ENCODE measurements at places on chromosomes 1 and 21. TPM values are rescaled to one million over a fixed set of nuclear protein-coding genes. Genes with fewer than 3 reads are reported as not detected.

FBXO2 gene
- polyA plus RNA-seq, result 349 TPM

- no peak overlapping the region for H3K27ac ChIP-seq
- H3K27me3 ChIP-seq, result no peaks in the 10 kb centered on the region
- no peak for DNase-seq
- H3K4me3 ChIP-seq, result no peak overlapping the region
- no peaks in the 10 kb centered on the region for H3K4me1 ChIP-seq
- no peaks in the 10 kb centered on the region for H3K36me3 ChIP-seq
These were observed 107.7 kb downstream of the ITSN1 start for GRCh38 chr21:33750017-33750416.

DNA sequence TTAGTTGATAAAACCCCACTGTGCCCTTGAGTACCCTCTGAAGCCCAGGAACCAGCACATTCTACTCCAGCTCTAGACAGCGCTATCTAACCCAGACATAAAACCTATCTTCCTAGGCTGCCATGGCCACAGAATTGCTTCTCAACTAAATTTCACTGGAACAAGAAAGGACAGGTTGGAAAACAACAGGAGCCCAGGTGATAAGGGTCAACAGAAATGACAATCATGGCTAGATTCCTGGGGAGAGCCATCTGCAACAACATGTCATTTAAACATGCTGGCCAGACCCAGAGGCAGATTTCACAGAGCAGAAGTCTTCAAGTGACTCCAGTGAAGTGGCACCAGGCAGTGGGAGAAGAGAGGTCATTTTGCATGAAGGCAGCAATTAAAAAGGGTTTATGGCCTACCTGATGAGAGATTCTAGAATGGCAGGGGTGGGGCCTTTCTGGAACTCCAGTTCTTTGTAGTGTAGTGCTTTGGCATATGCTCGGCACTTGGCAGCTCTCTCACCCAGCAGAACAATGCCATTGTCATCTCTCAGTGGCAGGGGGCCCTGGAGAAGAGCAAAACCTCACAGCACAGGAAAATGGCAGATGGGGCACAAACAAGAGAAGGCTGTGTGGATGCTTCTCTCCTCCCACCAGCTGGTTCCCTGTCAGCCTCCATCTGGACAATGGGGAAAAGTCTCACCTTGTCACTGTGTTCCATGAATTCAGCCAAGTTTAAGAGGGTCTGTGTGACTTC lies 9.9 kb downstream of the ANGPTL7 start:
- H3K27ac ChIP-seq, result no peak overlapping the region
- no peak overlapping the region for H3K4me3 ChIP-seq
- H3K36me3 ChIP-seq, result no peaks in the 10 kb centered on the region
- H3K4me1 ChIP-seq, result no peaks in the 10 kb centered on the region

- H3K4me3 ChIP-seq, result no peak overlapping the region
- no peaks in the 10 kb centered on the region for H3K36me3 ChIP-seq
- H3K27me3 ChIP-seq, result no peaks in the 10 kb centered on the region
These were observed 112.5 kb downstream of the PGBD5 start for GRCh38 chr1:230313453-230314141.

- H3K4me1 ChIP-seq, result peaks cover 2% of the 10 kb centered on the region
- no peaks in the 10 kb centered on the region for H3K36me3 ChIP-seq
- H3K4me3 ChIP-seq, result no peak overlapping the region
- H3K27ac ChIP-seq, result no peak overlapping the region
- H3K27me3 ChIP-seq, result no peaks in the 10 kb centered on the region
These were observed 99.5 kb upstream of the LYPLAL1 start for GRCh38 chr1:219074084-219074728.

KLHL17 gene
- 35.4 TPM for polyA plus RNA-seq

- H3K4me3 ChIP-seq, result peak overlapping the region; percentile 59
- H3K27me3 ChIP-seq, result no peaks in the 10 kb centered on the region
- H3K36me3 ChIP-seq, result no peaks in the 10 kb centered on the region
- peaks cover 3% of the 10 kb centered on the region for H3K4me1 ChIP-seq
- peak overlapping the region; percentile 92 for H3K27ac ChIP-seq
These were observed 50.5 kb upstream of the ATF3 start for GRCh38 chr1:212557739-212558692.

DNA sequence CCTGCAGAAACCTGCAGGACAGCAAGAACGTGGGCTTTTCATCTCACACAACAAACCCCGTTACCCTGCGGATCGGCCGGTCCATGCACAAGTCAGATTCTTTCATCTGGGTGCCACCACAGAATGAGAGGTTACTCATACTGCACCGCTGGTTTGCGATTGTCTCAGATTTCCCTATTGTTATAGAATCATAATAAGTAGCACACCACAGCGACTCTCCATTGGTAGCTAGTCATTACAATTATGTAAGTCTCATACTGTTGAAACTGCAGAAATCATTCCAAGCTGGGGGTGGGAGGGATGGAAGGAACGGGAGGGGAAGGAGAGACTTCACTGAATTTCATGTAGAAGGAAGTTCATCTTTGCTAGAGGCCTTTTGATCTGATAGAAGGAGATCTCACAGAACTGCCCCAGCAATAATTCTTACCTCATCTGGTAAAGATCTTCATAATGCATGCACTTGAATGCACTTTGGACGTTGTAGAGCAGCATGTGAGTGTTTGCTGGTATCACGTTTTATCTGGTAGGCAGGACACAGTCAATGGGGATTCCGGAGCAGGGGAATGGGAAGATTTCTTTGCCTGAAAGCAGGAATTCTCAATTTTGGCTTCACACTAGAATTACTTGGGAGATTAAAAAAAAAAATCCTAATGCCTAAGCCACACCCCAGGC lies 221.1 kb downstream of the KIF26B start:
- H3K4me3 ChIP-seq, result no peak overlapping the region
- H3K27ac ChIP-seq, result no peak overlapping the region
- DNase-seq, result no peak
- peaks cover 5% of the 10 kb centered on the region for H3K36me3 ChIP-seq
- no peaks in the 10 kb centered on the region for H3K27me3 ChIP-seq

PRAMEF33 gene
- polyA plus RNA-seq, result not detected

MRPL20 gene
- polyA plus RNA-seq, result 176 TPM

MR1 gene
- 8.8 TPM for polyA plus RNA-seq

DNA sequence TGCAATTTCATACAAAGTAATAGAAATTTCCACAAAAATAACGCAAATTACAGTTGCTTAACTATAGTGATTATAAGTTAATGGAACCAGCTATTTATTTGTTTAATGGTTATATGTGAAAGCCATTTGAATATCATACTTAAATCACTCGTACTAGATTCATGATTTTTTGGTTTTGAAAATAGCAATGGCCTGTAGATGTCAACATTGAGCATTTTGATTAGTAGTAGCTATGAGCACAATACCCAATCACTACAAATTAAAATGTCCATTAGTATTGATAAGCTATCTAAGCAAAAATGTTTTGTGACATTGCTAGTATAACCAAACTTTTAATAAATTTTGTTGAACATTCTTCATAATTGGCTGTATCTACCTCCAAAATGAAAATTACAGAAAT lies 10.0 kb downstream of the COL24A1 start:
- H3K27me3 ChIP-seq, result peaks cover 4% of the 10 kb centered on the region
- H3K4me3 ChIP-seq, result no peak overlapping the region
- DNase-seq, result no peak
- no peaks in the 10 kb centered on the region for H3K36me3 ChIP-seq

- H3K4me3 ChIP-seq, result no peak overlapping the region
- no peaks in the 10 kb centered on the region for H3K27me3 ChIP-seq
- H3K36me3 ChIP-seq, result no peaks in the 10 kb centered on the region
- DNase-seq, result peak; percentile 93
- H3K4me1 ChIP-seq, result peaks cover 8% of the 10 kb centered on the region
These were observed 23.2 kb upstream of the ZNF648 start for GRCh38 chr1:182084487-182085316.

GRCh38 chr1:40532844-40533424 lies 1.5 kb downstream of the ZNF684 start:
- no peaks in the 10 kb centered on the region for H3K4me1 ChIP-seq
- H3K36me3 ChIP-seq, result no peaks in the 10 kb centered on the region
- H3K4me3 ChIP-seq, result no peak overlapping the region
- no peaks in the 10 kb centered on the region for H3K27me3 ChIP-seq
- DNase-seq, result peak; percentile 48

DNA sequence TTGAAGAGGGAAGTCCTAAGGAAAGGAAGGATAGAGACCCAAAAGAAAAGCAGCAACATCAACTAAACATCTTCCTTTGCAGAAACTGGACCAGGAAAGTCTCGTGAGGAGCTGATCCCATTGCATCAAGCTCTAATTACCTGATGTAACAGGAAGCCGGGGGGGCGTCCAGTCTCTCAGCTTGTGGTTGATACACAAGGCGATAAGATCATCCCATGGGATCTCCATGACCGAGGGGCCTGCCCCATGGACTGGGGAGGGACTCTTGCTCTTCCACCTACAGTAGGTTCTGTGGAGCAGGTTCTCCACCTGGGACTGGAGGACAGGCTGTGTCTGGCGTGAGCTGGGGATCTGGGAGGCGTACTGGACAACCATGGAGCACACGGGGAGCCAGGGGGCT lies 14.8 kb upstream of the LSS start:
- H3K36me3 ChIP-seq, result no peaks in the 10 kb centered on the region
- no peak overlapping the region for H3K4me3 ChIP-seq
- DNase-seq, result no peak
- no peak overlapping the region for H3K27ac ChIP-seq
- H3K27me3 ChIP-seq, result no peaks in the 10 kb centered on the region

GRCh38 chr1:69967245-69967766 lies 238.1 kb downstream of the LRRC40 start:
- H3K4me3 ChIP-seq, result no peak overlapping the region
- H3K36me3 ChIP-seq, result no peaks in the 10 kb centered on the region
- no peak for DNase-seq

DNA sequence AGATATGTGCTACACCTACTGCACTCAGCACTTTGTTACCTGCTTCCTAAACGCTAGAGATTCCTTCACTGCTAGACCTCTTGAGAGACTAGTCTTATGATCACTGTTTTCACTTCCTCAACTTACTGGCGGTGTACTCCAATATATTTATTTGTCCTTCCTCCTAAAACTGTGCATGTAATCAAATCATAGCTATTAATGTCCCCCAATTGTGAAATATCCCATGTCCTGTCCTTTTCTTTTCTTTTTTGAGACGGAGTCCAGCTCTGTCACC lies 3.4 kb downstream of the SOAT1 start:
- H3K4me3 ChIP-seq, result no peak overlapping the region
- no peak overlapping the region for H3K27ac ChIP-seq
- peaks cover 18% of the 10 kb centered on the region for H3K4me1 ChIP-seq
- no peak for DNase-seq
- no peaks in the 10 kb centered on the region for H3K27me3 ChIP-seq

DNA sequence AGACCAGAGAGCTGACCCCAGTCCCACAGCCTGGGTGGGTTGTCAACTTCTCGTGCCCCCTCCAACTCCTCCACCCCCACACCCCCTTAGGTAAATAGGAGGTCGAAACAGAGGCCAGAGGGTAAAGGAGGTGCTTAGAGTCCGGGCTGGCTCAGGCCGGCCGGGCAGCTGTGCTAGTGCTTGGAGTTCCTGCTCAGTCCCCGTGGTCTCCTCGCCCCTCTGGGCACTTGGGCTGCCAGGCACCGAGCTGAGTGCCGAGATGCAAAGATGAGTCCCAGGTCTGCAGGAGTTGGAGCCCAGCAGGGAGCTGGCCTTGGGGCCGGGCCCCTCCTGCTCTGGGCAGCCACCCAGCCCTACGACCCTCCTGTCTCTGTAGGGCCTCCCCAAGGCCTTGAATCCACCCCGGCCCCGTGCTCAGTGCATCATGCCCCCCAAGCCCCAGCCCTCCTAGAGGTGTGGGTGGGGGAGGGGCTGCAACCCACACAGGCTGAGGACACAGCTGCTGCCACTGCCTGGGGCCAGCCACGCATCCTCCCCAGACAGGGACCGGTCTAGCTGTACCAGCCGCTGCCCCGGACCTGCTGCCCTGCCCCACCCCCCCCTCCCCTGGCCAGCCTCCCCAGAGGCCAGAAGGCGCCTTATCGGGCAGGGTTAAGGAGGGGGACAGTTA lies 1.9 kb downstream of the SMIM1 start:
- no peaks in the 10 kb centered on the region for H3K36me3 ChIP-seq
- H3K27me3 ChIP-seq, result no peaks in the 10 kb centered on the region
- H3K4me1 ChIP-seq, result peaks cover 41% of the 10 kb centered on the region

- no peaks in the 10 kb centered on the region for H3K27me3 ChIP-seq
- H3K36me3 ChIP-seq, result no peaks in the 10 kb centered on the region
- no peak for DNase-seq
- no peaks in the 10 kb centered on the region for H3K4me1 ChIP-seq
These were observed 112.1 kb downstream of the SMYD2 start for GRCh38 chr1:214393086-214393485.

DNA sequence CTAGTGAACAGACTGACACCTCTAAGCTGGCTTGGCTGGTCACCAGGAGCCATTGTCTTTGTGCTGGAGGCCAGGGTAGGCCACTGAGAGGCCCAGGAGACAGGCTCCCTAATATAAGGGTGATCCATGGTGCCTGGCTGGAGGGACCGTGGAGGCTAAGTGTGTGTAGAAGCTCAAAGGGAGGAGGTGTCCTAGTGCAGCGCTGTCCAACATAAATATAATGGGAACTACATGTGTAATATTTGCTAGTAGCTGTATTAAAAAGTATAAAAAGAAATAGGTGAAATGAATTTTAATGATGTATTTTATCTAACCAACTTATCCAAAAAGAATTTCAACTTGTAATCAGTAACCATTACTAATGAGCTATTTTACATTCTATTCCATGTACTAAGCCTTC lies 35.0 kb downstream of the SOX13 start:
- H3K4me3 ChIP-seq, result no peak overlapping the region
- no peaks in the 10 kb centered on the region for H3K27me3 ChIP-seq
- no peak for DNase-seq
- H3K36me3 ChIP-seq, result no peaks in the 10 kb centered on the region
- peaks cover 27% of the 10 kb centered on the region for H3K4me1 ChIP-seq

DNA sequence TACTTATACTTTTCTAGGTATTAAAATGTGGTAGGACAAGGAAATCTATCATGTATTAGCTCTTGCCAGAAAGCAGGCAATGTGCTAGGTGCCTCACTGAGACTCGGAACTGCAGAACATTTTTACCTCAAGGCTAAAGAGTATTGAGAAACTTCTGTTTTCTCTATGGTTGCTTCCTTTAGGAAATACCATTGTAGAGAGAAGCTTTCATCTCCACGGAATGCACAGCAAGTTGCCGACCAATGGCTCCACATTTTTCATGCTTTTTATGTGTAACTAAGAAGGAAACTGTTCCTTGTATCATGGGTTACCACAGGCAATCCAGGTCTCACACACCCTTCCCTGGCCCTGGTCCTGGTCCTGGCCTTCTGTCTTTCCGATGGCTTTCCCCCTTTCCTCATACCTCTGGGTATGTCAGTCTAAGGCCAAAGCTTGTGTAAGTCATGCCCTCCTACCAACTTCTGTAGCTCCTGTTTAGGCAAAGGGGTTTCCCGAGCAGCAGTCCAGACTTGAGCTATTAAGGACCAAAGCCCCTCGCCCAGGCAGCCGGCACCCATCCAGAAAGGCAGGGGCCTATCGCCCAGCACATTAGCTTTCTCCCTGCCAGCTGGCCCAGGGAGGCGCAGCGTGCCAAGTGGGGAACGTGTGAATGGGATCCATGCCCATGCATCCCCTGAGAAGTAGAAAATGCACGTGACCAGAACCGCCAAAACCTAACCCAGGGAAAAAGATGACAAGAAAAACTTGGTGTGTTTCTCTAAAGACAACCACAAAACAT lies 225.0 kb downstream of the PBX1 start:
- no peak overlapping the region for H3K4me3 ChIP-seq
- no peak for DNase-seq
- H3K27me3 ChIP-seq, result no peaks in the 10 kb centered on the region
- H3K36me3 ChIP-seq, result no peaks in the 10 kb centered on the region

- no peaks in the 10 kb centered on the region for H3K36me3 ChIP-seq
- no peaks in the 10 kb centered on the region for H3K27me3 ChIP-seq
- H3K4me3 ChIP-seq, result no peak overlapping the region
- H3K4me1 ChIP-seq, result no peaks in the 10 kb centered on the region
- DNase-seq, result no peak
These were observed 157.6 kb upstream of the IVNS1ABP start for GRCh38 chr1:185474440-185475149.
